ENCODE measurements at places on chromosomes 1 and 21.

DNA sequence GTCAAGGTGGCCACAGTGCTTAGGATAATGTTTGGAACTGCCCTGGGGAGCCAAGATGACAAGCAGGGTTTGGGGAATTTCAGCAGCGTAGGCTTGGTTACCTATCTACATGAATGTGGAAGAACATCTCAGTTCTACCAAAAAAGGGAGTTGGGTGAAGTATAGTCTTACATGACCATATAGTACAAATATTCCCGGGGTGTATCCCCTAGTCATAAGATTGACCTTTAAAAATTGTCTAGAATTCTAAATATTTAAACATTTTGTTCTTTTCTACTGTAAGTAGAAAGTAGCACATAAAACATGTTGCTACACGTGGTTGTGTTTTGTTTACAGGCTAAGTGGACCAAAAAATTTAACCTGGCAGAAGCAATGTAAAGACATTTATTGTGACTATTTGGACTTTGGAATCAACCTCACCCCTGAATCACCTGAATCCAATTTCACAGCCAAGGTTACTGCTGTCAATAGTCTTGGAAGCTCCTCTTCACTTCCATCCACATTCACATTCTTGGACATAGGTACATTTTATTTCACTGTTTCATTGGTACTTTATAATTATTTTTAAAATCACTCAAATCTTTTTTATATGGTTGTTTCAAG lies 20.3 kb downstream of the IL12RB2 start:
- DNase-seq = no peak

- no peak for DNase-seq
Observed at GRCh38 chr1:167676205-167676915, 45.4 kb upstream of the MPZL1 start.

GRCh38 chr1:31880957-31881687 lies 57.0 kb downstream of the PTP4A2 start:
- peak; percentile 6 for DNase-seq

DNA sequence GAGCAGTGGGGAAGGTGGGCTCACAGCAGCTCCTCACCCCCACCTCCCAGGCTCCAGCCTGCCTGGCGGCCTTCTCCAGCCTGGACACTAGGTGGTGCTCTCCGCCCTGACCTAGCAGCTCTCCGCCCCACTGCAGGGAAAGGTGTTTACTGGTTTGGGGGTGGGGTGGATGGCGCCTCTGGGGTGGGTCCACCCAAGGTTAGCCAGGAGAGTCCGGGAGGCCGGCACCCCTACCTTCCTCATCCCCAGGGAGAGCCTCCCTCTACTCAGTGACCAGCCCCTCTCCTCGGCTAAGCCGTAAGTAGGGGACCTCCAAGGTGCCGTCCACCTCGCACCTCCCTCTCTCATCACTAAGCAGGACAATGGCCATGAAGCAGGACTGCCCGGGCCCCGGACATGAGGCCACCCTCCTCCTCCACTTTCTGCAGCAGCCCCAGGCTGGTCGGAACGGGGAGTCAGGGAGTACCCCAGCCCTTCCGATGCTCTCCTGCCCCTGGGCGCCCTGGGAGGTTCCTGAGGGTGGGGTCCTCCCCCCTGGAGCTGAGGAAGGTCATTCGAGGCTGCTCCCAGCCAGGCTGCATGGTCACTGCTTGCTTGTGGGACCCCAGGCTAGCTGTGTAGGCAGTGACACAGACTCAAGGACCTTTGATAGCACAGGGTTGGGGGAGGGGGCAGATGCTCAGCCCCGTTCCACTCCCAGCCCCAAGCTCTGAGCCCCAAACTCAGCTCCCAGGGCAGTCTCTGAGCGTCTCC lies 101.4 kb upstream of the VAMP3 start:
- DNase-seq = peak; percentile 93

- DNase-seq = no peak
Observed at GRCh38 chr1:195951313-195951712, 656.9 kb downstream of the KCNT2 start.

DNA sequence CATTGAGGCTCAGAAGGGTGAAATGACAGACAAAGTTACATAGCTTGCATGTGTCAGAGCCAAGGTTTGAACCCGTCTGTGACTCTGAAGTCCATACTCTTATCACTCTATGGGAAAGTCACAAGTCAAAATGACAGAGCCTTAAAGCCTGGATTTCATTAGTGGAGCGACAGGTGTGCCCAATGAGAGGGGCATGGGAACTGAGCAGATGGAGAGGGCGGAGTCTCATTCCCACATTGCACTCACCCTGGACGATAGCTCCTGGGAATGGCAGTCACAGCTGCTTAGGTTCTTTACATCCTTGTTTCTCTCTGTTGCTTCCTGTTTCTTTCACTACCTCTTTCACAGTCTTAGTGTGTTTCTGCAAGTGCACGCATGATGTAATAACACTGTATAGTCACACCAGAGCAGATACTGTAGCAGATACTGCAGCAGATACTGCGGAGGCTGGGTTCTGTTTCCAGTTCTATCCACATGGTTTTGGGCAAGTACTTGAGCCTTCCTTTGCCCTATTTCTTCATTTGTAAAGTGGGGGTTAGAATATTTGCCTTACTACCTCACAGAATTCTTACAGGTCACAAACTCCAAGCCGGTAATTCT lies 127.2 kb downstream of the ZSCAN20 start:
- DNase-seq = no peak

DNA sequence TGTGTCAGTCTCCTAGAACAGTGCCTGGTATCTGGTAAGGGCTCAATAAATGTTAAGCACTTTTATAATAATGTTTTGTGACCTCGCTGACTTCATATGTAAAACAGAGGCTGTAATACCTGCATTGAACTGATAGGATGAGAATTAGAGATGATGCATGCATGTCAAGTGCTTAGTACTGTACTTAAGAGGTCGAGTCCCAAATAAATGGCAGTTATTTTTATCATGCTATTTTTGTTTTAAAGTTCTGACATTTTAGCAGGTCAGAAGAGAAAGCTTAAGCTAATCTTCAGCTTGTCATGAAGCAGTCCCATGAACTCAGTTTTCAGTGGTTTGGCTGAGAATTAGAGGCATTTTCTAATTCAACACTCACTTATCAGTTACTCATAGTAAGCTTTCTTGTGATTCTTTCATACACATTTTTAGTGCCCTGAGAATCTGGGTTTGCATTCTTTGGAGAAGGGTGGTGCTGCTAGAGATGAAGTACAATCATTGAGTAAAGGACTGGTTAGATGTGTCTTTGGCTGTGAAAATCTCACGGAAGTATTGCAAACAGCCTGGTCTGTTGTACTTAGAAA lies 75.7 kb upstream of the RAVER2 start:
- no peak for DNase-seq

DNA sequence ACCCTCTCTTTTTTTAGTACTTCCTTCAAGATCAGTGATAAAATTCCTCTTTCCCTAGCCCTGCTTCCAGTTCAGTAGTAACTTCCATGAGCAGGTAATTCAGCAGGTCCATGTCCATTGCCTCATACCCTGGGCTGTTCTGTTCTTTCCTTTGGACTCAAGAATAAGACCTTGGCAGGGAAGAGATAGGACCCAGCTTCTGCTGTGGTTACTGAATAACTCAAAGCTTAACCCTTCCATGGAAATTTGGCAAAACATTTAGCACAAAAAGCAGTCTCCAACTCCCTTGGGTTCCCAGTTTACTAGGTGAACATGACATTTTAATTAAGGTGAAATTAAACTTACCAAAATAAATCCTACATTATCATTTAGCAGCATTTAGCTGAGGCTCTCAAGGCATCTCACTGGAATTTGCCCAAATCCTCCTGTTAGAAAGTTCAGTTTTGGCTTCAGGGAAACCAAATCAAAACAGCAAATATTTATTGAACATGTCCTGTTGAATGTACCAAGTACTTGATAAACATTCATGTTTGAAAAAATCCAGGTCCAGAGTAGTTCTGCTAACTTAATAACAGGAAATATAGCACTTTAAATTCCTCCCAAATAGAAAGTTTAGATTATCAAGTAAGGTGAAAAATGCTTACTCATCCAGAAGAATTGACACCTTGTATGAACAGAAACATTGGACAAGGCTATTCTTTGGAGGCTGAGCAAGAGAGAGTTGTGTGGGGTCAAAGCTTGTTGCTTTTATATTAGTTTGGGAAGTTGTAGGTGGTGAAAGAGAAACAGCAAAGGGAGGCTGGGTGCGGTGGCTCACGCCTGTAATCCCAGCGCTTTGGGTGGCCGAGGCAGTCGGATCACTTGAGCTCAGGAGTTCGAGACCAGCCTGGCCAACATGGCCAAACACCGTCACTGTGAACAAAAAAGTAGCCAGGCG lies 8.4 kb upstream of the SERPINC1 start:
- no peak for DNase-seq

DNA sequence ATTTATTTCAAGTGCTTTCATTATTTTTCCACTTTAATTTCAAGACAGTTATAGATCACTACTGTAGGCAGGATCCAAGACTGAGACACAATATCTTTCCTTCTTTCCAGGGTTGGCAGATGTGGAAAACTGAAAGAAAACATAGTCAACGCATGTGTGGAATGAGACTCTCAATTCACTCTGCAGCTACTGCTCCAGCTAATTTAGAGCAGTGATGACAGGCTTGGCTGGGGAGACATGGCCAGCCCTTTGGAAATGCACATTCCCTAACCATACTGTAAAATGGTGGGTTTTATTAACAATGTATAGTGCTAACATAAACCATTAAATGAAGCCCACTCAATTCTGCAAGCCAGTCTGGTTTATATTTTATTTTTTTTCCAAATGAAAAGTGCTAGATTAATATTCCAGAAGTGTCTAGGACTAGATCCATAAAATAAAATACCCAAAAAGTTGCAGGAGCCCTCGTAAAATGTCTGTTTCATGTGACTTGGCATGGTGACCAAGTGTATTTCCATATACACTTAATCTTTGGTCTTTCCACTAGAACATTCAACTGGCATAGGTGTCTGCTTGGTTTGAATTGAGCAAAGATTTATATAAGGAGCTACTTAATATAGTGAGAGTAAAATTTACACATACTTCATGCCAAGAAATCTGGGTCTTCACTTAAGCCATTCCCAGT lies 32.9 kb downstream of the COL11A1 start:
- no peak for DNase-seq

DNA sequence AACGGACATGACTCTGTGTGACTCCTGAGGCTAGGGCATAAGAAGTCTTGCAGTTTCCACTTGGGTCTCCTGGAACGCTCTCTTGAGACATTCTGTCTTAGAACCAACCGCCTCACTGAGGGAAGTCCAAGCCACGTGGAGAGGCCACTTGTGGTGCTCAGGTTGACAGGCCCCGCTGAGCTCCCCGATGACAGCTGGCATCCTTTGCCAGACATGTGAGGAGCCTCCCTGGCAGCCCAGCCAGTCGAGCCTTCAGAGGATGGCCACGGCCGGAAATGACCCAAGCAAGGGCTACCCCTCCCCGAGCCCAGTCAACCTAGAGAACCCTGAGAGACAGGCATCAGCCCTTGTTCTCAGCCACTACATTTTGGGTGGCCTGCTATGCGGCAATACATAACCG lies 20.7 kb downstream of the PLEKHA6 start:
- DNase-seq = peak; percentile 31

DNA sequence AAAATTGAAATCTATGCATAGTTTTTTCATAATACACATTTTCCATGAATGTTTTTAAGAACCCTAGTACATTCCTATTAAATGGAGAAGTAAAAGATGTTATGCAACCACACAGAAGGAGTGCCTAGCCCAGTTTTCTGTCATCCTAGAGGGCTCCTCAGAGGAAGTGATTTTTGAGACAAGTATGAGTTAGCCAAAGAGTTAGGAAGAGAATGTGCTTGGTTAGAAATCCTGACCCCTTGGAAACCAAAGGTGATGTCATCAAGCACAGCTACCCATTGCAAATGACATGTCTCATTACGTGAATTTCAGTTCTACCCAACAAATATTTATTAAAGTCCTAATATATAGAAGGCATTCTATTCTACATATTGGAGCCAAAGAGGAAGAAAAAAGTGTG lies 88.9 kb upstream of the TNFSF4 start:
- no peak for DNase-seq

DNA sequence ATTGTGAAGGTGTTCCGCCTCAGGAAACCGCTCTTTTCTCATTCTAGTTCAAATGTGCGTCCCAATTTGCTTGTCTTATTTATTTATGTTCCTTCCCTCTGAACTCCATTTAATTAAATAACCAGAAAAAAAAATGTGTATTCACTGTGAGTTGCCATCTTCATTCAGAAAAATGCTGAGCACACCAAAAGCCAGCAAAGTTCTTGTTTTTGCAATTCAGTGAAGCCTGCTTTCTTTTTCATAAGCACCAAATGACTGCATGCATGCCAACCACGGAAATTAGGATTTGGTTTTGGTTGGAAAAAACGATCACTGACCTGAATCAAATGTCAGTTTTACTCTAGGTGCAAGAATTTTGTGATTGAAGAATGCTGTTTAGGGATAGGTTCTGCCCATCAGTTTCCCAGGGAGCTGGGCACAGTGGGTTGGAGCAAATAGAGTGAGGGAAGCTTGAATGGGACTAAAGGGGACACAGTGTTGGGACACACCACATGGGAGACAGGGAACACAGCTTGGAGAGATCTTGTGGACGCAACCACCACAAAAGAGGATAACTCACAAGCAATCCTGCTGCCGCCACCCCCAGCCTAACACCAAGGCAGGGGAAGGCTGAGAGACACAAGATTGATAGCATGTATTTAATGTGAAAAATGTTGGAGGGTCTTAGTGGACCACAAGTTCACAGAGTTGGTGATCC lies 183.4 kb upstream of the GALNT2 start:
- no peak for DNase-seq

DNA sequence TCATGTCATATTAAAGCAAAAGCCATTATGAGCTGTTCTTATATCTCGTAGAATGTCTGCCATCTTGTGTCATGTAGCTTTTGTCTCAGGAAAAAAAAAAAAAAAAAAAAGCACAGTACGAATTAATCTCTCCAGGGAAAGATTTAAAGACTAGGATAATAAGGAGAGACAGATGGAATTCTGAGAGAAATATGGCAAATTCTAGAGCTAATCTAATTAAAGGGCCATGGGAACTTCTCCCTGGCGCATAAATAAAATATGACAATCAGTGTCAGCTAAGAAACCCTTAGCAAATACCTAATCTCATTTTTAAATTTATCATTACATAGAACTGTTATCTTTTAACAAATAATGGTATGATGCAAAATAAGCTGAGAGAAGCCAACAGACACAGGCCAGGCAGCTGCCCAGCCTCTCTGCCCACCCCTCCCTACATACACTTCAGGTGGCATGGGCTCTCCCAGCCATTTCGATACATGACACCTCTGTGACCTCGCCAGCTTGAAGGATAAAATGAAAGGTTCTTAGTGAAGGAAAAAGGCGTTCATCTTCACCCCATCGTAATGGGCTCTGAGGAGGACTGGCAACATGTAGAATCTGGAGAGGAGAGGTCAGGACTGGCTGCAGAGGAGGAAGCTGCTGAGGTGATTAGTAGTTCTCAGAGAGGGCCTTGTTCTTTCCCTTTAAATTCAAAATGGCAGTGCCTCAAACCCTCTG lies 39.8 kb downstream of the DISC1 start:
- DNase-seq = peak; percentile 12

- DNase-seq = no peak
Observed at GRCh38 chr1:53587252-53587988, 128.2 kb downstream of the DMRTB1 start.

- no peak for DNase-seq
Observed at GRCh38 chr1:210624722-210625121, 296.0 kb downstream of the HHAT start.

GRCh38 chr1:56295949-56296929 lies 283.1 kb downstream of the PLPP3 start:
- no peak for DNase-seq

All from NCI-H1417 (cell line).